Activated CD8-positive, alpha-beta memory T cell treated with anti-CD3 and anti-CD28 coated beads for 4 hours (primary cell): ENCODE measurements at places on chromosomes 1 and 21.

- no peak for DNase-seq
These were observed 3.9 kb upstream of the ZSCAN20 start for GRCh38 chr1:33468531-33468930.

DNA sequence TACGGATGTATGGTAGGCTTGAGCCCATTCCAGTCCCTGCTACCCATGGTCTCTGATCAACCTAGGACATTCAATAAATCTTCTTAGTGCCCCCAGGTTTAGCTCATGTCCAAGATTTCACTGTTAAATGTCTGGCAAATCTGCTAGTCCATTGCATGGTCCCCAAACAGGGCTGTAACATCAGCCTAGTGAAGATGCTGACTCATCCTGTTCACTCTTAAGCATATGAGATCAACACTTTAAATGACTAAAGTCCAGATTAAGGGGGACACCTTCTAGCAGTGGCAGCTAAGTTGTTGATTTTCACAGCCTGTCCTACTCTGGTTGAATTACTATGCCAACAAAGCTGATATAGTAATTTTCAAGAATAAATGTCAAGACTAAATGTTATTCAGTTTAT lies 46.5 kb upstream of the NUF2 start:
- no peak for DNase-seq

GRCh38 chr1:185701650-185702049 lies 32.5 kb upstream of the HMCN1 start:
- no peak for DNase-seq

GRCh38 chr1:193406901-193407300 lies 220.5 kb upstream of the B3GALT2 start:
- no peak for DNase-seq

GRCh38 chr1:179369751-179370341 lies 4.1 kb downstream of the AXDND1 start:
- no peak for DNase-seq

GRCh38 chr1:205913451-205914154 lies 29.7 kb downstream of the SLC26A9 start:
- no peak for DNase-seq

DNA sequence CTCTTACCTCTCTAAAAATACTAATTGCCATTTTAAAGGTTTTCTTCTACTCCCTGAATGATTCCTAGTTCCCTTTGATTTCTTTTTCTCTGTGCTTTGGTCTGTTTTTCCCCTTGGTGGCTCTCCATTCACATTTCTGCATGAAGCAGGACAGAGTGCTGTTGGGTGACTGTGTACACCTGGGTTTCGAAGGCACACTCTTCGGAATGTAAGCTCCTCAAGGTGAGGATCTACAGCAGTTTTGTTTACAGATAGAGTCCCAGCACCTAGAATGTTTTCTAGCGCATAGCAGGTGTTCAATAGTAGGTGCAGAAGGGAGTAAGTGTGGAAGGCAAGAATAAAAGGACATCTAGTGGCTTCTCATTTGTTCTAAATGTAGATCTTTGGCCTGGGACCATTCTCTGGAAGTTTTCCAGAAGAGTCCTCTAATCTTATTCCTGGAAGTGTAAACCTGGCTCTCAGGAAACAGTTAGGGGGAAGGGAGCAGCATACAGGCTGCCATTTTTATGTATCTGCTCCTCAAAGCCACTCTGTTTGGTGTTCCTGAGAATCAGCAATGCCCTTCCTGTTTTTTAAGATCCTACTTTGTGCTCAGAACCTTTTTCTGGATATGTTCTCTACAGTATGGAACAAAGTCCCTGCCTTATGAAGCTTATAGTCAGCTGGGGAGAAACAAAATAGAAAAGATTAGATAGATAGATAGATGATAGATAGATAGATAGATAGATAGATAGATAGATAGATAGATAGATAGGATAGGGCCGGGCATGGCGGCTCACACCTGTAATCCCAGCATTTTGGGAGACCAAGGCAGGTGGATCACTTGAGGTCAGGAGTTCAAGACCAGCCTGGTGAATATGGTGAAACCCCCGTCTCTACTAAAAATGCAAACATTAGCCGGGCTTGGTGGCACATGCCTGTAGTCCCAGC lies 22.8 kb upstream of the EFNA1 start:
- DNase-seq: no peak

DNA sequence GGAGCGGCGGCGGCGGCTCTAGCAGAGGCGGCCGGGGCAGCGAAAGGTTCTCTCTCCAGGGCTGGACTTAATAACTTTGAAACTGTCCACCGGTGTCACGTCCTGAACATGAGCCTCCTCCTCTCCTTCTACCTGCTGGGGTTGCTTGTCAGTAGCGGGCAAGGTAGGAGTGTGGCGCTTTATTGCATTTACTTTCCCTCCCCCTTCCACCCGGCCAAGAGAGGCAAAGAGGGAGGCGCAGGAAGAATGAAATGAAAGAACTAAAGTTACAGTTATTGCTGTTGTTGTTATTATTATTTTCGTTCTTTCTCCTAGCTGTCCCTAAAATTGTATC lies 214 bp downstream of the NCAM2 start:
- no peak for DNase-seq

DNA sequence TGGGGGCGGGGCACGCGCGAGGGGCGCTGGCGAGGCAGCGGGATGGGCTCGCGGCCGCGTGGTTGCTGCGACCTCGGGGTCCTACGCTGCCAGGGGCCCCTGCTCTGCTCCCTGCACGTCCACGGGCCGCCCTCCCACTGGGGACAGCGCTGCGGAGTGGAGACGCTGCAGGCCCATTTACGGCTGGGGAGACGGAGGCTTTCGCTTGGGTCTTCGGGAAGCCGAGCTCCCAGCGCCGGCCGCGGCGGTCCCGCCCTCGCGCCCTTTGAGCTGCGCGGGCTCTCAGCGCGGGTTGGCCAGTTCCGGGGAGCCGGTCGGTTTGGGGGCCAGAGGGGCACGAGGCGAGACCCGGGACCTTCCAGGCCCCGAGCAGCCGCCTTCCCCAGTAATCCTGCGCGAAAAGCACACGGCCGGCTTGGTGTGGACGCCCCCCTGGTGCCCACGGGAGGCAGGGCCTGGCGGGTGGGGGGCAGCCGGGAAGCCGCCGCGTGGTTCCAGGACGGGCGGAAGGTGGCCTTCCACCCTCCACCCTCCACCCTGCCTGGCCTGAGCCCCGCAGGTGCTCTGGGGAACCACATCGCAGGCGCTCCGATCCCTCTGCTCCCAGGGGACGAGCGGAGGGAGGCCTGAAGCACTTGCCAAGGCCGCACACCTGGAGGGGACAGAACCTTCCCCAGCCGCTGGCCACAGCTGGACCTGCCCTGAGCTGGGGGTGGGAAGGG lies 570 bp upstream of the PEX10 start:
- DNase-seq: no peak

DNA sequence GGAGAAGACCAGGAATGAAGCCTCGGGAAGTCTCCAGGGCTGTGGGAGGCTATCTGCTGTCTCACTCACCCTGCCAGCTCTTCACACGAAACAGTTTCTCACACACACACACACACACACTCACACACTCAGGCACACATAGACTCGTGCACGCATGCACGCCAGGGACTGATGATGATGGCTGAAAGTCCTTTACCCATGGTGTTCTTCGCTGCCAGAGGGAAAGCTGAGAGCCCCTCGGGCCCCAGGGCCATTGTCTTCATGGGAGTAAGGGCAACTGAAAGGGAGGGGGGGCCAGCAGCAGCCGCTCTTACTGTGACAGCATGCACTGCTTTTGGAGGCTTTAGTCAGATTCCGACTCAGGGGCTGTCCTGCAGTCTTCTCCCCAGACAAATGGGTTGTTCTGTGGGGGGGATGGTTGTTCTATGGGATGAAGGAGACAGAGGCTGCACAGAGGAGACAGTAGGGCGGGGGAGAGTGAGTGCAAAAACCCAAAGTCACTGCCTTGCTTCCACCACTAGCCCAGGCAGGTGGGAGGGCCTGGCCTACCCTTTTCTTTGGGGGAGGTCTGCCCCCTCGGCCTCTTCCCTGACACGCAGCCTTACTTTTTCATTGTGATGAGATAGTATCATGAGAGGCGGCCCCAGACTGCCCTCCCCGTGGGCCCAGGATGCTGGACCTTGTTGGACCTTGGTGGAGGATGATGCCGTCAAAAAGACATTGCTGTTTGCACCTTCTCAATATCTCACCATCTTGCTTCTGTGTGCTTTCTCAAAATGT lies 29.0 kb downstream of the STUM start:
- DNase-seq: no peak

GRCh38 chr1:62722796-62723195 lies 34.6 kb upstream of the DOCK7 start:
- no peak for DNase-seq

- DNase-seq: no peak
These were observed 25.2 kb downstream of the IL12RB2 start for GRCh38 chr1:67332653-67333529.
